ENCODE measurements at places on chromosomes 13 and 19.

- DNase-seq = no peak
These were observed 311.6 kb downstream of the KCNRG start for GRCh38 chr13:50326811-50327210.

DNA sequence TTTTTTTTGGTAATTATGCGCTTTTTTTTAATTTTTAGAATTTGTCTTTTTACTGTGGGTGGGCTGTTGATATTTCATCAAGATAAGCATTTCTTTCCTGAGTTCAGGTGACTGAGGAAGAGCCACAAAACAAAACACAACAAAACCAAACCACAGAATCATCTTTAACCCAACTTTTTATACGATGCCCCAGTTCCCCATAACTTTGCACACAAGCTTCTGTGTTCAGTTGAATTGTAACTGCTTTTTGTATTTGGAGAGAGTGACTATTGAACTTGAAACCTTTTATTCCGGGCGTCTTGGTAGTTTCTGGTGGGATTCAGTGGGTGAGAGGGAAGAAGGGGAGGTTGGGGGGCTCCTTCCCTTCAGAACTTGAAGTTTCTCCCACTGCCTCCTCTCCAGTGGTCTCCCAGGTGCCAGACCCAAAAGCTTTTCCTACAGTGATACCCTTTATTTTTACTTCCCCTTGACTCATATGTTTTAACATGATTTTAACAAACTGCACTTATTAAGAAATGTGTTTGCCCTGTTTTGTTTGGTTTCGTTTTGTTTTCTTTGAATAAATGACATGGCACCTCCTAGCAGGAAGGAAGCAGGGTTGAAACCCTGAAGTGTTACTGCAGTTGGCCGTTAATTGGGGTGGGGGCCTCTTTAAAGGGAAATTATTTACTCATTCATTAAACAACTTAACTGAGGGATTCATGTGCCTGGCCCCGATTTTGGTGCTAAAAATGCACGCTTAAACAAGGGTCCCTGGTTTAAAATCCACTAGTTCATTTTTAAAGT lies 2.7 kb upstream of the CCDC97 start:
- no peak for DNase-seq

GRCh38 chr19:32686847-32687475 lies 4.7 kb upstream of the NUDT19 start:
- no peak for DNase-seq

- DNase-seq = no peak
These were observed 24.5 kb upstream of the ZNF492 start for GRCh38 chr19:22609630-22610029.

- DNase-seq = no peak
These were observed 761.5 kb downstream of the EFNB2 start for GRCh38 chr13:105773863-105774538.

- DNase-seq = no peak
These were observed 12.8 kb downstream of the MOB3A start for GRCh38 chr19:2083174-2083854.

DNA sequence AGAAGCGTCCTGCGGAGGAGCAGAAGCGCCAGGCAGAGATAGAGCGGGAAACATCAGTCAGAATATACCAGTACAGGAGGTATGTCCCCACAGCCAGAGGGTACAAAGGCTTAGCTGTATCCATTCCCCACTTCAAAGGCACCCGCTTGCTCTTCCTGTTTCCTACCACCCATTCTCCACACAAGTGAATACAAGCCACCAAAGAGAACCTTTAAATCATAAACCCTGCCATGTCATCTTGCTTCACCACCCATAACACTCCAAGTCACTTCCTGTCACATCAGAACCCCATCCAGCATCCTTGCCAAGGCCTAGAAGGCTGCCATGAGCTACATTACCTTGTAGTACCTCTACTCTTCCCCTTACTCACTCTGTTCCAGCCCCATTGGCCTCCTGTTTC lies 205.8 kb downstream of the LMO7 start:
- no peak for DNase-seq

DNA sequence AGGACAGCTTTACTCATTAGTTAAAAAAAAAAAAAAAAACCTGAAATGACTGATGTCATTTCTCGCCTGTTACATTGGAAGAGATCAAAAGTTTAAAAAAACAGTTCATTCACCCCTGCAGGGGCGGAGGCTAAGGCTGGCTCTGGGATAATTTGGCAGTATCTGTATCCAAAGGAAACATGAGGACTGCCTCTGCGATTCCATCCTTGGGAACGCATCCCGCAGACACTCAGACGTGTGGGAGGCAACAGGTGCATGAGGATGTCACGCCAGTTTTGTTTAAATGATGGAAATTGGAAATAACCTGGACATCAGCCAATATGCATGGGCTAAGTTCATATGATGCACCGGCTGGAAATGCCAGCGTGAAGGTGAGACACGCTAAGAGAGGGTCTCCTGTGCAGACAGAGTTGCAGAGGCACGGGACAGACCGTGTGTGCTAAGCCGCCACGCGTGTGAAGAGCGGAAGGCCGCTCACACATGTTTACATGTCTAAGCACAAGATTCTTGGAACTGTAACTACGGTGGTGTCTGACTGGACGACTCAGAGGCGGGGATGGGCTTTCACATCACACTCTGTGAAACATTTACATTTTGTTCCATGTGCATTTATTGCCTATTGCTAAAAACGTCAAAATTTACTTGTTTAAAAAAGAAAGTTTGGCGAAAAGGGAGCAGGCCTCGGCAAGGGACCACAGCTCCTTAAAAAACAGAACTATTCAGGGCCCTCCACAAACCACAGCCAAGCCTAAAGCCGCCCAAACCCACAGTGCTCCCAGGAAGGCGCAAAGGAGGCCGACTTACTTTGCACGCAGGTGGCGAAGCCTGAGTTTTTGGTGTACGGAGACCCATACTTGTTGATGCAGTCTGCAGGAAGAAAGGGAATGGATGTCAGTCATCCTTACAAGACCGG lies 17.9 kb downstream of the GAS6 start:
- DNase-seq = no peak

GRCh38 chr13:45333977-45334922 lies 6.7 kb downstream of the TPT1 start:
- DNase-seq = no peak

- DNase-seq = no peak
These were observed 2.7 kb downstream of the MYO9B start for GRCh38 chr19:17078036-17078919.

DNA sequence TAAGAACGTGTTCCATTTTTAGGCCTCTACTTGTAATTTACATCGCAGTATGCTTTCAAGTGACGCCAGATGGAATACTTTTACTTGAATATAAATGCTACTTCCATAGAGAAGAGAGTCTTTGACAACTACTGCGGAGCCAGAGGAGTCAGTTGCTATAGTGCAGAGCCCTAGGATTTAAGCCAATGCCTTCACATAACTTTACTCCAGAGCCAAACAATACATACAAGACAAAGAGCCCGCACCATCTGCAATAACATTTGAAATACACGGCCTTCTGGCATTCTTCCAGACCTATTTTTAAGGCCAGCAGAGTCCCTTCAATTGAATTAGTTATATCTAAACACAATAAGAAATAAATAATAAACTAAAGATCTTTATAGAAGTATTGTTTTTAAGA lies 59.4 kb downstream of the XPO4 start:
- DNase-seq = no peak

DNA sequence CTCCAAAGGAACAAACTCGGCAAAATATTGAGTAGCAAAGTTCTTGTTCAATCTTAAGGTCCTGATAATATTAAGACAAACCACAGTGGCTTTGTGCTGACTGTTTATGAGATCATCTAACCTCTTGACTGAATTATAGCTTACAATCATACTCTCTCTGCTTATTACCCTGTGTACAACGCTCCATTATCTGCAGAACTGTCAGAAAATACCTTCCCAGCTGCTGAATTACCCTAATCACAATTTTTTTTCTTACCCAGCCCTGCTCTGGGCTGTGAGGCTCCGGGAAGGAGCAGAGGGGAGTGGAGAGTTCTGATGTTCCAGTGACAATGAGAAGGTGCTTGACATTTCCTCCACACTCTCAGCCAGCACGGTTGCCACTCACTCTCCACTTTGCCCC lies 64.8 kb downstream of the DCT start:
- no peak for DNase-seq

DNA sequence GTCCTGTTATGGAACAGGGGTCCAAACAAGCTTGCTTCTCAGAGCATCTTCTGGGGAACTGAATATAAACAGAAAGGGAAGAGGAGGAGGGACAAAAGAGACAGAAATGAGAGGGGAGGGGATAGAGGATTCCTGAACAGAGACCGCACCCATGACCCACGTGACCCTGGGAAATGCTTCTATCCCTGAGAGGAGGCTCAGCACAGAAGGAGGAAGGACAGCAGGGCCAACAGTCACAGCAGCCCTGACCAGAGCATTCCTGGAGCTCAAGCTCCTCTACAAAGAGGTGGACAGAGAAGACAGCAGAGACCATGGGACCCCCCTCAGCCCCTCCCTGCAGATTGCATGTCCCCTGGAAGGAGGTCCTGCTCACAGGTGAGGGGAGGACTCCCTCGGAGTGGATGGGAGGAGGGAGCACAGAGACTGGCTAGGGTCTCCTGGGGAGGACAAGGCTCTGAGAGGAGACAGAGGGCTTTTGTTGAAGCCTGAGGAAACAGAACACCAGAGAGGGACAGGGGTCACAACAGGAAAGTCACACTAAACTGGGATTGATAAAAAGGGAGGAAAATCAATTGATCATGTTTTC lies at the start of gene CEACAM6:
Gene CEACAM6, plus strand, starts transcription at position 203 of the 586 bp plus-strand sequence. Its CDS starts 109 bp downstream, at position 312.
- DNase-seq = no peak

GRCh38 chr13:52348071-52348470 lies 57.9 kb downstream of the THSD1 start:
- no peak for DNase-seq

DNA sequence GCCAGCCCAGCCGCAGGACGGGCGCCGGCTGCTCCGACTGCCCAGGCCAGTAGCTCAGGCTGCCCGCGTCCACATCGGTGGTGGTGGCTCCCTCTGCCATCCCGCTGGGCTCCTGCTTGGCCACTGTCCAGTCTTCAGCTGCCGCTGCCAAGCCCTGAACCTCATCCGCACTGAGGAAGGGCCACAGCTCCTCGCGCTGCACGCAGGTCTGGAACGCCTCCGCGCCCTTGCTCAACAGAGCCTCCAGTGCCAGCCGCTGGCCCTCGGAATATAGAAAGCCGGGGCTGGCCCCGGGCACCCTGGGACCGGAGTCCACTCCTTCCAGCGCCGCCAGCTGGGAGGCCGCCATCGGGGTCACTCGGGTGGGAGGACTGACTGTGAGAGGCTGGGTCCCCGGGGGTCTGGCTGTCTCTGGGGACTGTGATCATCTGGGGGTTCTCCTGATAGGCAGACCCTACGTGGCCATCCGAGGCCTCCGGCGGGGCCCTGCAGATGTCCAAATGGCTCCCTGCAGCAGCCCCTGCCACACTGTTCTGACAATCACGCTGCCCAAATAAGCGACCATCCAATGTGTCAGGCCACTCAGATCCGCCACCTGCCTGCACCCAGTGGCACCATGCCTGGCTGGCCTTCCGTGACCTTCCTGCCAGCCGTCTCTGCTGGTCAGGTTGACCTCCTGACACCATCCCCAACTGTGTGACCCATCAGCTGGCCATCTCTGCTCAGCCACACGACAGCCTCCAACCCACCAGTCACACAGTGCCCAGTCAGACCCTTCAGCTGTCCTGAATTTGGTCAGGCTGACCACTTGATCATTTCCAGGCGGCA lies 1.6 kb downstream of the FAM83E start:
- DNase-seq = no peak

All from neural crest cell (in vitro differentiated cells).